Activated naive CD8-positive, alpha-beta T cell treated with anti-CD3 and anti-CD28 coated beads, Interleukin-2, amount 50 U/mL, for 24 hours (primary cell): ENCODE measurements at places on chromosomes 11 and 22.

DNA sequence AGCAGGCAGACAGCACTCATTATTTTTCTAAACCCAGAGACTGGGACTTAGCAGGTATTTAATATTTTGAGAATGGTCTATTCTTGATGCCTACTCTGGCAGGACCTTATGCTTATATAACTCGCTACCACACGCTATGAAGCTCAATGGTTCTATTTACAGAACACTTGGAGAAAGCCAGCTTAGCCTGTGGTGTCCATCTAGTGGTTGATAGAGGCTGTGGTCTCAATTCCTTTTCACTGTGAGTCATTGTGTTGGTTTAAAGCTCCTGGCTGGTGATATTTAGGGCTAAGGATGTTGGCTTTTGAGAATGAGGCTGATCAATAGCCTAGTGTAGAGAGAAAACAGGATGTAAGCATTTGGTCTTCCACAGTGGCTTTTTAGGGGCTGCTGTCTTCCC, 206.4 kb downstream of the DBX1 start:
- no peak for DNase-seq

DNA sequence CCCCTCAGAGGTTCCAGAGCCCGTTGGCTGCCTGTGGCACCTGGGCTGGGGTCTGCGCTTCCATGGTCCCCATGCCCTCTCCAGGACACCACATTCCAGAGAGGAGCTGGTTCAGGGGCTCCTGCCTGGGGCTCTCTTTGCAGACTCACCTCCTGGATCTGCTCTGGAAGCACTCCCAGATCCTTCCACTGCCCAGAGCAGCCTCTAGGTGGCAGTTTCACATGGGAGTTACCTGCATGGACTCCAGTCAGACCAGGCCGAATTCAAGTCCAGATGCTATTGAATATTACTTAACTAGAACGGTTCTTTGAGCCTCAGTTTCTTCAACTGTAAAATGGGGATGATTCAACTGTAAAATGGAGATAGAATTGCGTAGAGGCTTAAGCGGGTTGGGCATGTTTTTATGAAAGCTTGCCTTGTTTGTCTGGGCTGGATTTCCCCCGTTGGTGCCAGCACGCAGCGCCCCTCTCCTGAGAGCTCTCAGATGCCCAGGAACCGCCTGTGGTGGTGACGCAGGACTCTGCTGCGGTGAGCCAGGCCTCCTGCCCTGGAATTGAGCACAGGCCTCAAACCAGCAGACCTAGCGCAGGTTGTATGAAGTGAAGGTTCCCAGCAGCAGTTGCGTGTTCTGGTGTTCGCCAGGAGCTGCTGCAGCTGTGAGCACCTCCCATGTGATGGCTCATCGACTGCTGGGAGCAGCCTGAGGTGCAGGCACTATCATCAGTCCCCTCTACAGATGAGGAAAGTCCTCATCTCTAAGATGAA, 44.2 kb downstream of the LMO1 start:
- DNase-seq: peak; percentile 14

DNA sequence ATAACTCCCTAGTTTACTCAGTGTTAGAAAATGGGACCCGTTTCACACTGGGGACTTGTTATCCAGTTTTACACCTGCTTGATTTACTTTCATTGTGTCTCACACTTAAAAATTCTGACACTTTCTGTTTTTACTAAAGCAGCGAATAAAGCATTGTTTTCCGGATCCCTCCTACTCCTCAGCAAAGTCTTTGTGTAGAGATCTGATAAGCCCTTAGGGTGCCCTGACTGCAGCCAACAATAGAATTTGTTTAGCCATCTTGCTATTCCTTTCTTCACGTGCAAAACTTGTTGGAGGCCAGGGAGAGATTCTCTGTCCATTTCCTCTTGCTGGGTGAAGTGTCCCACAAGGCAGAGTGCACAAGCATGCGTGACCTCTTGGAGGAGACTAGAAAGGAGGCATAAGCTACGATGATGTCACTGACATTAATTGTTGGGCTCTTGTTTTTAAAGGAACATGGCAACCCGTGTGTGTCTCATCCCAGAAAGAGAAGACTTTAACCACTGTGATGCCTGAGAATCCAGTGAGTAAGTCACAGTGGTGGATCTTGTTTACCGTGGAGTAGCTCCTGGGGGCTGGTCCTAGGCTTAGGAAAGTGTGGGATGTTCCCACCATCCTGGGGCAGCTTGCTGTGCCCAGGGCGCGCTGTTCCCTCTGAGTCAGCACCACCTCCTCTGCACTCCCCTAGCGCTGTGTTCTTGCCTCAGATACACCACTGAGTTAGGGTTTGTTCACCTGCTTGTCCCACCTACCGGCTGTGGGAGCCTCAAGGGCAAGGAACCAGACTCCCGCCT, 27.7 kb downstream of the MICAL2 start:
- DNase-seq: no peak

- no peak for DNase-seq
Measured at GRCh38 chr11:32820497-32820896, 9.2 kb upstream of the PRRG4 start.

- peak; percentile 59 for DNase-seq
Measured at GRCh38 chr22:39343259-39344045, 6.3 kb upstream of the SYNGR1 start.

GRCh38 chr11:40227730-40228129, 1231.7 kb downstream of the LRRC4C start:
- no peak for DNase-seq

DNA sequence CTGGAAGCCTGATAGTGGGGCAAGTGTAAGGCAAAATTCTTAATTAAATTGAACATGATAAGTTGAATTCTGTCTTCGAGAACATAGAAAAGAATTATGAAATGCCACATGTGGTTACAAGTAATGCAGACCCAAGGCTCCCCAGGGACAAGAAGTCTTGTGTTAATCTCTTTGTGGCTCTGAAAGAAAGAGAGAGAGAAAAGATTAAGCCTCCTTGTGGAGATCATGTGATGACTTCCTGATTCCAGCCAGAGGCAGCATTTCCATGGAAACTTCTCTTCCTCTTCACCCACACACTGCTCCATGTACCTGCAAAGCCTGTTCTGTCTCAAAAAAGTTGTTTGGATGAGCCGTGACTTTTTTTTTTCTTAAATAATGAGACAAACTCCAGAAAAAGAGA, 1.9 kb upstream of the TYR start:
- DNase-seq: no peak

DNA sequence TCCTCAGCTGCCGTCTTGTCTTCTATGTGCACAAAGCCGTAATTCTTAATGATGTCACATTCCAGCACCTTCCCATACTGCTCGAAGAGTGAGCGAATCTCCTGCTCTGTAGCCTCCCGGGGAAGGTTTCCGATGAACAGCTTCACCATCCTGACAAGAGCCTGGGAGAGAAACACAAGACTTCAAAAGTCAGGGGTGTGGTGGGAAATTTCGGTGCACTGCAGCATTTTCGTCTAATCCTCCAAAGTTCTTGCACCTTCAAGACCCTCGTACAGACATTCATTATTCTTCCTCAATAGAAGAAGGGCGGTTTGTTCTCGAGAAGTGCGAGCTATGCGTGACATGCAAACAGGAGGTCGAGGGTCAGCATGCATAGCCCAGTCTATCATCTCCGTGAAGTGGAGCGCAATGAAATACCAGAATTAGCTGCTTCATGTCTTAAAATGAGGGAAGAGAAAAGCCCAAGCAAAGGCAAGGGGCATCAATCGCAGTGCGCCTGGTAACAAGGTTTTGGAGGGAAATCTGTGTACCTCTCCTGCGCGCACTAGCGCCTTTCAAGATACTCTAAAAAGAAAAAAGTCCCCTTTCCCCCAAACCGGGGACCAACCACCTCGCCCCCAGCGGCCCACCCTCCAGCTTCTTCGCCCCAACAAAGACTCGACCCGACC, 622 bp downstream of the RBM4B start:
- no peak for DNase-seq

- peak; percentile 66 for DNase-seq
Measured at GRCh38 chr22:40348025-40348658, 1.8 kb downstream of the ADSL start.

DNA sequence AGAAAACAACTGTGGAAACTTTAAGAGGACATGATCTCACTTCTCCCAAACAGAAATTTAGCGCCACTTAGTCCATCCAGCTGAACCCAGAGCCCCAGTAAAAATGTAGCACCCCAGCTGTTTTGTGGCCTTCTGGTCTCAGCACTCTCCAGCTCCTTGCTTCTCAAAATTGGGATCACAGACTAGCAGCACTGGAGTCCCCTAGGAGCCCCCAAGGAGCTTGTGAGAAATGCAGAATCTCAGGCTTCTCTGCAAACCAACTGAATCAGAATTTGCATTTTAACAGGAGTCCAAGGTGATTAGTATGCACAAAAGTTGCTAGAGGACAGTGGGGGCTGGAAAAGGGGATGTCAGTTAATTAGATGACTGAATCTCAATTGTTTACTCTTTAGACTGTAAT, 89.8 kb upstream of the FIBIN start:
- DNase-seq: no peak

DNA sequence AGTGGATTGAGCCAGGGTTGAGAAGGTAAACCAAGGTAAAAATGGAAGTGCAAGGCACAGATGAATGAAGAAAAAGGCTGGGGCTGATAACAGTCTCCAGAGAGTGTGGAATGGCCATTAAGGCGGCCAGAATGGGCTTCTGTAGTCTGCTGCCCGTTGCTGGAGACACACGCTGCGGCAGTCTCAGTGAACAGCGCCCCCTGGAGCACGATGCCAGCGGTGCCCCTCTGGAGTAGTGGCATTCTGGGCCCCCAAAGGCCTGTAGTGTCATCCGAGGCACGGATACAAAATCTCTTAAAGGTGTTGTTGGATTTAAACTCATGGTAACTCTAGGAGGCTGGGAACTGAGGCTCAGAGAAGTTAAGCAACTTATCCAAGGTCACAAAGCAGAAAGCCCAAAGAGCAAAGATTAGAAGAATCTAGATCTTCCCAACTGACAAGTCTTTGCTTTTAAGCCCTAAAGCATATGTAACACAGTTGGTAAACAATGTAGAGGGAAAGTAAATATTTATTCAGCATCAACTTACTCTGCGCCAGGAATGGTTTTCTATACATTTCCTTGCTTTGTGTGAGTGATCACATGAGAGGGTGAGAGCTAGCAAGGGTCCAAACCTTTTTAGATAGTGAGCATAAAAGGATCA, 18.2 kb downstream of the KCNJ1 start:
- peak; percentile 80 for DNase-seq

DNA sequence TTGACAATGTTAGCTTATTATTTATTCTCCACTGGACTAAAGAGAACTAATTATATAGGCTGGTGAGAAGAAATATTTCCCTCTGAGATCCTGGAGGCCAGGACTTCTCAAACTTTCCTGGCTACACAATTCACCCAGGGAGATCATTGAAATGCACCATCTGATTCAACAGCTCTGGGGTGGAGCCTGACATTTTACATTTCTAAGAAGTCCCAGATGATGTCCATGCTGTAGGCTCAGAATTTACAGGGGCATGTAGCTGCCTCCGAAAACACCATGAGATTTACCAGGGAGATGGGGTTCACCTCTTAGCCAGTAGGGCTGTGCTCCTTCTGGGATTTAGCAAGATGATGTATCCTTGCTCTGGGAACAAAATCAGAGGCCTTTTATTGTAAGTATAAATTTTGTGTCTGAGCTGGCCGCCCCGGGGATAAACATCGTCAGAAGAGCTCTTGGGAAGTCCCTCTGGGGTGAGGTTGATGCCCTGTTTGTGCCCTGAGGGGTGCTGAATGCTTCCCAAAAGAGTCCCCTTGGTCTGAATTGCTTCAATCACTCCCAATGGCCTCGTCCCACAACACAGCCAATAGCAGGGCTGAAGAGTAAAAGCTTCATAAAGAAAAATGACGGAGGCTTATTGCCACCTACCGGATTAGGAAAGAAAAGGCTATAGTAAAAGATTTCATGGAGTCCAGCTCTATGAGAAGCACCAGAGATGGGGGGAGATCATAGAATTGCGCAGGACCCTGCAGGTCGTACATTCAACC, 33.4 kb upstream of the API5 start:
- DNase-seq: no peak

DNA sequence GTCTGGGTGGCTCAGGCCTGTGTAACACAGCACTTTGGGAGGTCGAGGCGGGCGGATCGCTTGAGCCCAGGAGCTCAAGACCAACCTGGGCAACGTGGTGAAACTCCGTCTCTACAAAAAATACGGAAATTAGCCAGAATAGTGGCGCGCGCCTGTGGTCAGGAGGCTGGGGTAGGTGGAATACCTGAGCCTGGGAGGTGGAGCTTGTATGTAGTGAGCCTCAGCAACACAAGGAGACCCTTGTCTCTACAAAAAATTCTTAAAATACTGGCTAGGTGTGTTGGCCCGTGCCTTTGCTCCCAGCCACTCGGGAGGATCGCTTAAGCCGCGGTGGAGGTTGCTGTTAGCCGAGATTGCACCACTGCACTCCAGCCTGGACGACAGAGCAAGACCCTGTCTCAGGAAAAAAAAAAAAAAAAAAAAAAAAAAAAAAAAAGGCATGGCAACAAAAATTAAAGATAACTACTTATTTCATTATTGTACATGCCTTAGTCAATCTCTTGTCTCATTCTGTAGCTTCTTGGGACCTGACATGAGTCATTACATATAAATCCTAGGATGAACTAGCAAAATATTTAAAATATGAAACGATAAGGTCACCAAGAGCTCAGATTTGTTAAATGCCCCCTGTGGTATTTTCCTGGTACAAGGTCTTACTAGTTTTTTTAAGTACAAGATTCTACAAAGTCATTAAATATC, 1.1 kb downstream of the TAF1D start:
- peak; percentile 54 for DNase-seq

DNA sequence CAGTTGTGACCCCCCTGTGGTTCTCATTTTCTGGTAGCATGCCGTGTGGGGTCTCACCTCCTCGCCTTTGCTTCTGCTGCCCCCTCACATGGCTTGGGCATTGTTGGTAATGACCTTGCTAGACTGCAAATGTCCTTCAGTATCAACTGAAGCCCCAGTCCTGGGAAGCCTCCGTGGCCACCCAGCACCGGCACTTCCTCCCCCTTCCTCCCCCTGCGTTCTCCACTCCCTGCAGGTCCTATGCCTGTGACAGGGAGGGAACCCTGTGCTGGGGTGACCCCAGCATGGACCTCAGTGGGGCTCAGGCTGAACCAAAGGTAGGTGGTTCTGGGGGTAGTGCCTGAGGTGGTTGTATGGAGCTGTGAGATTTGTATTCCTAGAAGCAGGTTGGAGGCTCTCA, 5.9 kb downstream of the ST3GAL4 start:
- no peak for DNase-seq

DNA sequence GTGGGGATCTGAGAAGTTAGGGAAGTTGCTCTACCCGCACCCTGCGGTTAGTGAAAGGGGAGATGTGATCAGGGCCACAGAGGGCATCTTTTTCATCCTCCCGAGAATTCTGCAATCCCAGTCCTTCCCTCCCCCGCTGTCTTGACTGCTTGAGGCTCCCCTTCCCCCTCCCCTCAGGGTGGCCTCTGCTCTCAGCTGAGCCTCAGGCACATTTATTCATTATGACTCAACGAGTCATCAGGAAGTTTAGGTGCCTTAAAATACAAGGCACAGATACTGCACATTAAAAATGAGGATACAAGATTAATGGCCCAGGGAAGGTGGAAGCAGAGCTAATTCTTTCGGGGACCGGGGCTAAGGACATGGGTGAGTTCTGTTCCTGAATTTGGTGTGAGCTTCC, 104.0 kb downstream of the CACNA1I start:
- no peak for DNase-seq

- DNase-seq: peak; percentile 42
Measured at GRCh38 chr11:1706634-1707400, 9.8 kb downstream of the KRTAP5-6 start.

- no peak for DNase-seq
Measured at GRCh38 chr11:9377036-9377435, 7.4 kb upstream of the IPO7 start.
